ENCODE measurements at places on chromosomes 16 and 17. TPM values are rescaled to one million over a fixed set of nuclear protein-coding genes. Genes with fewer than 3 reads are reported as not detected.
A peak's percentile ranks its signal among the peaks of the same experiment; 100 is the strongest.

DNA sequence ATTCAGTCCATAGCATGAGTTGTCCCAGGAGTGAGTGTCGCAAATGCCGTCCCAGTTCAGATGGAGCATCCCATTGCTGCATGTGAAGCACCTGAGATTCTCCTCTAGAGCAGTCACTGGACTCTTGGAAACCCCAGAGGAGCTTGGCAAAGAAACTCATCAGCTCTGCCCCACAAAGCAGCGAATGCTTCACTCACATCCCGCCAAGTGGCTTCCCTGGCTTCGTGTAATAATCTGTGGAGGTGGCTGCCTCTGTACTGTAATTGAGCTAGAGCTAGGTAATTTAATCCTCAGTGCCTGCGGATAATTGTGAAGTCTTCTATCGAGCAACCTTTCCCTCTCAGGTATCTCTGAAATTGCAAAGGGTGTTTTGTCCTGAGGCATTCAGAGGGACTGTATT, 107.1 kb downstream of the SNX29 start:
- no peak for DNase-seq

DNA sequence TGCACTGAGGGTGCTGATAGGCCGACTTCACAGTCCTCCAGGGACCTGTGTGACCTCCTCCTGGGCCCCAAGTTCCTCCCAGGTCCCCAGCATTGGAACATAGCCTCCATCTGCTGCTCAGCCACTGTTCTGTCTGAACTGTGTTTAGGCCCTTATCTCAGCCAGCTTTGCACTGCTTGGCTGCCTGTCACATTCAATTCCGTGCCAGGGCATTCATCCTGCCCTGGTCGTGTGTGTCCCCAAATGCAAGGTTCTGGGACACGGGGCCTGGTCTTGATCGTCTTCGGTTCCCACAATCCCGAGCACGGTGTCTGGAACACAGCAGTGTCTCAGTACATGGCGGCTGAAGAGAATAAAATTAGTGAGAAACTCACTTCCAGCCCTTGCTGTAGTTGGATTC, 69.9 kb upstream of the NFAT5 start:
- DNase-seq: no peak

DNA sequence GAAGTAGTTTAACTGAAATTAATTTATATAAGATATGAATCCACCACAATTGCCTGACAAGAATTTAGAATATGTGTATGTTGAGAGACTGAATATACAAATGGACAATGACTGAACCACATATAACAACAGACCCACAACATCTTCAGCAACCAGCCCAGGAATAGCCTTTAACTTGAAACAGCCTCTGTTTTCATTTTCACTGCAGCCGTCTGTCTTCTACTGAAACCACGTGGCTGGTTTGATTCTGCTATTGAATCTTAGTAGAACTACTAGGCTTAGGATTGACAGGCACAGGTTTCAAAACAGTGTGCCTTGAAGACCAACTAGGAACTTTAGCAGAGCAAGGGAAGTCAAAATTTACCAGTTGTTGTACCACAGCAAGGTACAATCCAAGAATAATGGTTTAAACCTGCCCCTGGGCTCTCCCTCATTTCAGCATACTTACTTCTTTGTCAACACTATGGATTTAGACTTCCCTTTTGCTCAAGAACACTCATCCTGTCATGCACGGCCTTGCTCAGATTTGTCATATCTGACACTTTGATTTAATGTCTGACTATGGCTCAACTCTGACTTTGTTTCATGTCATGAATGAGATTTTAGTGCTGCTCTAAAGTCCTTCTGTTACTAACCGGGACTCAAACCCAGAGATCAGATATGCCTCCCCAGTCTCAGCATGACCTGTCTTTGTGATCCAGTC, 355.0 kb downstream of the KIF2B start:
- DNase-seq: no peak

DNA sequence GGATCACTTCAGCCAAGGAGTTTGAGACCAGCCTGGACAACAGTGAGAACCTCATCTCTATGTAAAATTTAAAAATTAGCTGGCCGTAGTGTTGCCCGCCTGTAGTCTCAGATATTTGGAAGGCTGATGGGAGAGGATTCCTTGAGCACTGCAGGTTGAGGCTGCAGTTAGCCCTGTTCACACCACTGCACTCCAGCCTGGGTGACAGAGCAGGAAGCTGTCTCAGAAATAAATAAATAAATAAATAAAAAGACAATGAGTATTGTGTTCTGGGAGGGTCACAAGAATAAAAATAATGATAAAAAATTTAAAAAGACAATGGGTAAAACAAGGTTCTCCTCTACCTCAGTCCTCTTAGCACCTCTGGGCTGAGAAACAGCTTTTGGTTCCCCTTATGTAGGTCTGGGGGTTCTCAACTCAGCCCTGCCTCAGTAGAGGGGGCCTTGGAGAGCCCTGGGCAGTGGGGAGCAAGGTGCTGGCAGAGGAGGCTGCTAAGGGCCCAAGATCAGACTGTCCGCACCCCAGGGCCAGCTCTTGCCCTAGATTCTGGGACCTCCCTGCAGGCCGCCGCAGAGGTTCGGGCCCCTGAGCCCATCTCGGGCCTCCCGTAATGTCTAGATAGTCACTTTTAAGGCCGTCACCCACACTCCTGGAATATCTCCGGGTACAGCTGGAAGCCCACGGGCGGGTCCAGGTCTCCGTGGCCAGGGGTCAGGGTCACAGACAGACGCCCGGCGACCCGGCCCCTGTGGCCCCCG, 3.4 kb downstream of the ZNF764 start:
- DNase-seq: no peak

DNA sequence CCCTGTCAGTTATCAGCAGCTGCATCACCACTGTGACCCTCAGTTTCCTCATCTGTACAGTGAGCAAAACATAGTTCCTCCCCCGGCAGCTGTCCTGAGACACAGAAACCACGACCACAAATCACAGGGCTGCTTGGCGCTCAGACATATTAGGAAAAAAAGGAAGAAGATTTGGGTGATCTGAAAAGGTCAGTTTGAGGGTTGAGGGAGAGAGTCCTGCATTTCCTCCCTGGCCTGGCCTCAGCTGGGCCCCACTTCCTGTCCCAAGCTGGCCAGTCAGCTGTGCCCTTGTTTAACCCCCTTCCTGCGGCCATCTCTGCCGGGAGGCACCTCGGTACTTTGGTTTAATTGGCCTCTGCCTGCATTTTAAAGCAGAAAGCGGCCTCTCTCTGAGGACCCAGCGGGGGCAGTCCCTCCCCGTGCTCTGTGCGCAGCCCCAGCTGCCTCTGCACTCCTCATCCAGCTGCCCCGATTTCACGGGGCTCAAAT, 24.0 kb upstream of the CIBAR2 start:
- no peak for DNase-seq

DNA sequence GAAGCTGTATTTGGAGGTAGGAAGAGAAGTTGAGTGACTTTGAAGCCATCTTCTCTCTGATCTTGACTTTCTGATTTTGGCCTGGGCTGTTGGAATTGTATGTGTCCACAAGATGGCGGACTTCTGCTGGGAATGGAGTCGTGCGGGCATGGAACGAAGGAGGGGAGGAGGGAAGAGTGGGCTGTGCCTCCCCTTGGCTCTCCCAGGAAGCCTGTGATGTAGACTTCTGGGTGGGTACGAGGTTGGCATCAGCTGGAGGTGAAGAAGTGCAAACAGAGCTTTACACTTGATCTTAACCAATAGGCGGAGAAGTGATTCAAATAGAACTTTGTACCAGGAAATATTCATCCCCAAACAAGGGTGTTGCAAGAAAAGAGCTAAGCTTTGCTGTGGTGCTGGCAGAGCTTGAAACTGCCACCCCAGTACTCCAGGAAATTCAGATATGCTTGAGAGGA, 7.4 kb upstream of the TMEM220 start:
- peak; percentile 19 for DNase-seq

GRCh38 chr16:67535201-67535600, 6.6 kb downstream of the RIPOR1 start:
- no peak for DNase-seq

DNA sequence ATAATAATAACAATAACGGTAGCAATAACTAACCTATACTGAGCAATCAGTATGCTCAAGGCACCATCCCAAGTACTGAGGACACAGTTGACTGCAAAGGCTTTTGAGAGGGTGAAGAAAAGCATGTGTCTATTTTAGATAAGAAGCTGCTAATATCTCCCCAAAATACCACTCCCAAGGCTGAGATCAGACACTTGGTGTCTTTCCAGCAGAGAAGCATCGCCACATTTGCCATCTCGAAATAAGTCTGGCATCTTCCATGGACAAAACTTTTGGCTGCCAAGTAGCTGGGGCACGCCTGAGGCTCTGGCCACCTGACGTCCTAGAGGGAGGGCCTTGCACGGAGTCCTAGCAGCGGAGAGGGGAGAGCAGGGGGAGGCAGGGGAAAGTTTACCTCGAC, 39.0 kb downstream of the ZNF423 start:
- no peak for DNase-seq

DNA sequence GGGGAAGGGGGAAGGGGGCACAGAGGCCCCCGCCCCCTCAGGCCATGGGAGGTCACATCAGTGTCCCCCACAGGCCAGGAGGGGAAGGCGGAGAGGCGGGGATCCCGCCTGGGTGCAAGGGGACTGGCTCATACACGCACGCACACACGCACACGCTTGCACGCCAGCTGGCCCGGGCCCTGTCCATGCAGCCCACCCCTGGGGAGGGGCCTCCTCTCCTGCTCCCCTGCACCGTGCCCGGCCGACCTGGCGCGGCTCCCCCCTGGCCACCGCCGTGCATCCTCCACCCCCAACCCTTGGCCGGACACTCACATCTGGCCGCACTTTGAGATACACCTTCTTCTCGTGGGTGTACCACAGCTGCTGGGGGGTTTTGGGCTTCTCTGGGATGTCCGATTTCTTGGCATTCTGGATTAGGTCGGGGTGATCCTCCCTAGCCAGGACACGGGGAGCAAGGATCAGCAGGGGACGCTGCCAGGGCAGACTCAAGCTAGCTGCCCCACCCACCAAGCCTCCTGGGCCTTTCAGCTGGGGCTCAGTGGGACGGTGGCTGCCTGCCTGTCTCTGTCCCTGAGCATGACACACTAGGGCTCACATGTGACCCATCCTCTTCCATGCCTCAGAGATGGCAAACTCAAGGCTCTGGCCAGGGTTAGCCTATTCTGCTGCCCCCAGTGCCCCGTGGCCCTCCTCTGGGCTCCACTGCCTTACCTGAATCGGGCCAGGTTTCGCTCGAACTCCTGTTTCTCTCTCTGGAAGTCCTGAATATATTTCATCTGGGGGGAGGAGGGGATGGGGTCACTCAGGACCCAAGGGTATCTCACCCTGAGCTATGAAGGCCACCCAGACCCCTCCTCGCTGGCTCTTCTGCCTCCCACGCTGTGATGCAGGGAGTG, 6.7 kb downstream of the UBTF start:
- DNase-seq: no peak

- no peak for DNase-seq
Observed at GRCh38 chr16:89311636-89312035, 94.1 kb downstream of the ZNF778 start.

- DNase-seq: no peak
Observed at GRCh38 chr16:22641131-22641628, 130.5 kb downstream of the NPIPB5 start.

DNA sequence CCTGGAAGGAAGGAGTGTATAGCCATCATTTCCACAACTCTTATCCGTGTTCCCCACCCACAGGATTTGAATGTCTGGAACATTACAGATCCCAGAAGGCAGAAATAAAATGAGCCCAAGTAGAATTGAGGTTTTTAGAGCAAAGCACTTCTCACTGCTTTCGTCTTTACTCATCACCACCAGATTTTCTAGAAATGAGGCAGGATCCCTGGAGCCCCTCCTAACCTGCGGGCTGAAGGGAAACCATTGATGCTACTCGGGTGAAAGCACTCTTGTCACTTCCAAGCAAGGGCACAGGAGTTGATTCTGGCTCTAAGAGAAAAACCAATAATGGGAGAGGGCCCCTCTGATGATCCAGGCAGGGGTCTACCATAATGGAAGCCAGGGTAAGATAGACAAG, 2.8 kb upstream of the ALDOC start:
- DNase-seq: no peak

DNA sequence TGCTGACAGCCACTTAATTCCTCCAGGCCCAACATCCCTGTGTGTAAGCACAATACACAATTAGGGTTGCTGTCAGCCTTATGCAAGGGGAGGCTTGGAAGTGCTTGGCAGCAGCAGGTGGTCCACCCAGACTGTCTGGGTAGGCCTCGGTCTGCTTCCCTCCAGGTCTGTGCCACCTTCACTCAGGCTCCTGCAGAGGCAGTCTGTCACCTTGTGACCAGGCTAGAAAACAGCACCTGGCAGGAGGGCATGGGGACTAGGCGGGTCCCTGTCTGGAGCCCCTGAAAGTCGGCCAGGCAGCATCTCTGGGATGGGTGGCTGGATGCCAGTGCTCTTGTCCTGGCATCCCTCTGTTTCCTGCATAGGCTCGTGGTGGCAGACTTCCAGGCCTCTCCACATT, 578.1 kb downstream of the KCNJ18 start:
- DNase-seq: no peak

DNA sequence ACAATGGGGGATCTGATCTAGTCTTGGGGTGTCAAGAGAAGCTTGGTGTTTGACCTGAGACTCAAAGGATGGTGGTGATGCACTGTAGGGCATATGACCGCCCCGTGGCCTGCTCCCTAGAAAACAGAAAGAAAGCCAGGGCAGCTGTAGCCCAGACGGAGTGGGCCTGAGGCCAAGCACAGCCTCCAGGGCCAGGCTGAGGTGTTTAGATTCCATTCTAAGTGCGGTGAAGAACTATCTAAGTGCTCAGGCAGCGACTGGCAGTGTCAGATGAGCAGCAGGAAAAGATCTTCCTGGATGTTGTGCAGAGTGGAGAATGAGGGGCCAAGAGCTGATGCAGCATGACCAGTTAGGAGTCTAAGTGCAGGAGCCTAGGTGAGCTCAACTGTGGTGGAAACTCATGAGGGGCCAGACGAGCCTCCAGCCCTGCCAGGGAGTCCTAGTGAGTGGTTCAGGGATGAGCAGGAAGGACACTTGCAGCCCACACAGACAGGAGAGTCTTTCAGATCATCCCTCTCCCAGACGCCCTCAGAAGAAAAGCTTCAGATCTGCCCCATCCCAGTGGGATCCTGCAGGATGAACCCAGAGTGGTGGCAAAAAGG, 314.2 kb upstream of the CCL2 start:
- no peak for DNase-seq

DNA sequence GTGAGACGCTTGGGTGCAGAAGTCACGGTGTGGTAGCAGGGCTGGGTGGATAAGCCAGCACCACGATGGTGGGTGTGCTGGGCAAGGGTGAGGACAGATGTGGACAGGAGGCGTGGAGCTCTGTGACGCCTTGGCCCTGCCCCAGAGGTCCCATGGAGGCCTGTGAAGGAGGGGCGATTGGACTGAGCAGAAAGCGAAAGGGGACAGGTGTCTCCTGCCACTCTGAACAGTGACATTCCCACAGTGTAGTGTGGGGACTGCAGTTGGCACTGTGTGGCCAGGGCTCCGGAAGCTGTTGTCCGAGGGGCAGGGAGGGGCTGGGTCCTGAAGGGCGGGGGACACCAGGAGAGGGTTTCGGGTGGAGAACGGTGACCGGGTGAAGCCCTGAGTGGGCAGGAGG, 7.3 kb downstream of the TBC1D24 start:
- no peak for DNase-seq

GRCh38 chr17:68482576-68483041, 25.3 kb upstream of the WIPI1 start:
- no peak for DNase-seq

GRCh38 chr16:10022098-10022497, 160.1 kb downstream of the GRIN2A start:
- DNase-seq: no peak

GPR139 gene
- not detected for total RNA-seq

KRT17 gene
- 1,205 TPM for total RNA-seq

LDHD gene
- total RNA-seq: 7.5 TPM

APOH gene
- not detected for total RNA-seq

PIK3R6 gene
- total RNA-seq: 1.1 TPM

KCNJ16 gene
- total RNA-seq: 0.69 TPM

CDH16 gene
- not detected for total RNA-seq

PYDC1 gene
- total RNA-seq: 2.8 TPM

CACNG1 gene
- 5.4 TPM for total RNA-seq

ST6GALNAC1 gene
- total RNA-seq: not detected

Measured in skin of body (tissue), 3 donors.